ENCODE measurements at places on chromosomes 5 and 9.

GRCh38 chr5:58628626-58629025, 45.8 kb downstream of the RAB3C start:
- DNase-seq: no peak

- no peak for DNase-seq
Measured at GRCh38 chr5:155833287-155833686, 493.7 kb upstream of the SGCD start.

GRCh38 chr9:98973171-98973570, 29.5 kb downstream of the COL15A1 start:
- DNase-seq: no peak

DNA sequence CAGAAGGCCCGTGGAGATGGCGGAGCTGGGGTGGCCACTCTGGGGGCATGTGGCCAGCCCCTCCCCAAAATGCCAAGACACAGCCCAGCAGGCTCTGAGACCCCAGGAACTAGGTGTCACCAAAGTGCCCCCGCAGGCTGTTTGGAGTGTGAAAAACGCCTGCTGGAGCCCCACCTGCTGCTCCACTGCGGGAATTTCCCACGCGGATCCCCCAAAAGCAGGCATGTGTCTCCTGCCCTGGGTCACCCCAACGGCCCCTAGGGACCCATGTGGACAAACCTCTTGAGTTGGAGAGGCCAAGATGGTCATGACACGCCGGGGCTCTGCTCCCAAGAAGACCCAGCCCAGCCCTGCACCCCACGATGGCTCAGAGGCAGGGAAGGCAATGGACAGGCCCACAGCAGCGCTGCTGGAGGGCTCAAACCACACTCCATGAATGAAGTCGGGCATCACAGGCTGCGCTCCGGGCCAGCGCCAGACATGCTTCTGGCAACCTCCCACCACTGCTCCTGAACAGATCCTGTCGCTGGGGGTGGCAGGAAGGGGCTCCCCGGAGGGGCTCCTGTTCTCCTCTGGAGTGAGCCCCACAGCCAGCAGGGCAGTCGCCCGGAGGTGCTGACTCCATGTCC, 15.3 kb downstream of the NOTCH1 start:
- DNase-seq: no peak

- DNase-seq: no peak
Measured at GRCh38 chr9:97737429-97737828, 40.3 kb upstream of the XPA start.

DNA sequence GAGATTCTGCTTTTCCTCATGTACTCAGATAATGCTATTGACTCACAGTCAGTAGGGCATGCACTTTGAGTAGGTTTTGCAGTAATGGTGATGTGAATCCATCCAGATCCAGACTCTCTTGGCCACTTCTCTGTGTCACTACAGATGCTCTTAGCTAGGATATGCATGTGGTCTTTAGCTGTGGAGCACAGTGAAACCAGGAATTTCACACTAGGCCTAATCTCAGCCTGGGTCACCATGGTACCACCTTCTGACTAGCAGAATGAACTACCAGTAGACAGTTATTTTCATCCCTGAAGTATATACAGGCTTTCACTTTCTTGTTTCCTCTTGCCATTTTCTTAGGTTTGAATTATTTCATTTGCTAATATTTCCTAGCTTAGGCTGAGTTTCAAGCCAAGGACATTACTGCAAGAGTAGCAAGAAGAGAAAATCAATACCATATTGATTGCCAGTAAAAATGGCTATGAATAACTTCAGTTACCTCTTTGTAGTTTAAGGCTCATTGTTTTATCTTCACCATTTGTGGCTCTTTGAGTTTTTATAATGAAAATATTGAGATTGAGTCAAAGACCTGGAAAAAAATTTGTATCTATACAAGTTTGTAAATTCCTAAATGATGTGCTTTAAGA, 28.4 kb upstream of the CSNK1G3 start:
- no peak for DNase-seq

DNA sequence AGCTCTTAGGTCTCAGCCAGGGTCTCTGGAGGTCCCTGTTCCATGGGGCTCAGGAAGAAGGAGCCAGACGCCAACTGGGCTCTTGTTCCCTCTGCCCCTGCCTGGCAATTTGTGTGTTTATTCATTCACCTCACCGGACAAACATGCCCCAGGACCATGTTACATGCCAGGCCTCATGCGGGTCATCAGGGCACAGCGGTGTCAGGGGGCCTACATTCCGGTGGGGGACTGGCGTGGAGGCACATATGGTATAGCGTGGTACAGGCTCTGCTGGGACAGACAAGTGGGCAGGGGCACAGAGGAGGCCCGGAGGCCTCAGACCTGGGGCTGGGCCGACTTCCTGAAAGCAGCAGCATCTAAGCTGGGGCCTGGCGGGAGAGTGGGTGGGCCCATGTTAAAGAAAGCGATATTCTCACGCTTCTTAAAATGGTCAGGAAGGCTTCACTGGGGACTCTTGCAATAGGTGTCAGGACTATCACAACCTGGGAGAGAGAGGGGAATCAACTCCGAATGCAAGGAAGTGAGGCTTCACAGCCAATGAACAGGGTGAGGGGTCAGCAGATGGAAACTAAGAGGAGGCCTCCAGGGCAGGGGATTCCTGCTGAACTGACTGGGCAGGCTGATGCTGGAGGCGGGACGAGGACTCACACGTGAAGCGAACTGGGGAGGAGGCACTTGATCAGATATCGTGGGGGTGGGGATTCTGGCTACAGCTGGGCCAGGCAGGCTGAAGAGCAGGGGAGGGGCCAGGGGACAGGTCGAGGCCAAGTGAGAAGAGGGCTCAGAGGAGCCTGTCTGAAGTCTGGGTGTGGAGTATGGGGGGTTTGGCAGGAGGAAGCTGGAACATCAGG, 41.9 kb downstream of the NCS1 start:
- DNase-seq: no peak

GRCh38 chr5:163190784-163191183, 246.6 kb upstream of the CCNG1 start:
- no peak for DNase-seq

DNA sequence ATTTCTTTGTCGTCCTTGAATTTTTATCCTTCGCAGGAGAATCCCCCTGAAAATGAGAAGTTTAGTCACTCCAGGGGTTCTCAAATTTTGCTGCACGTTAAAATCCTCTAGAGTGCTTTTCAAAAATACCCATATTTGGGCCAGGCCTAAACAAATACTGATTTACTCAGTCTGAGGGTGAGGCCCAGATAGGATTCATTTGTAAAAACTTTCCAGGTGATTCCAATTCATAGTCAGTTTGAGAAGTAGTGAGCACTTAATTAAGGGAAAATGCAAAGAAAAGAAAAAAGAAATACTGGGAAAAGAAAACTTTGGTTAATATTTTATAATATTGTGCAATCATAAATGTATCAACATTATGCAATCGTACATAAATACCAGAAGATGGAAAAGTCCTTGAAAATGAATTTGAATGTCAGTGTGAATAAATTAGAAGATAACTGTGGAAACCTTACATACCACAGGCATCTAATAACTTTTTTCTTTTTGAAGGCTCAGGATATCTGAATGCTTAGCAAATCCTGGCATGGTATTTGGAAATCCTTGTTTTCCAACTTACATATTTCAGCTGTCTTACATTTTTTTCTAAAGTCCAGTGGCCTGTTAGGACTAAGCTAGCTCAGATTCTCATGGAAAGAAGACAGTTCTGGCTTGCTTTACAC, 116.5 kb upstream of the DAPK1 start:
- no peak for DNase-seq

GRCh38 chr5:153793699-153794098, 245.0 kb downstream of the FAM114A2 start:
- no peak for DNase-seq

DNA sequence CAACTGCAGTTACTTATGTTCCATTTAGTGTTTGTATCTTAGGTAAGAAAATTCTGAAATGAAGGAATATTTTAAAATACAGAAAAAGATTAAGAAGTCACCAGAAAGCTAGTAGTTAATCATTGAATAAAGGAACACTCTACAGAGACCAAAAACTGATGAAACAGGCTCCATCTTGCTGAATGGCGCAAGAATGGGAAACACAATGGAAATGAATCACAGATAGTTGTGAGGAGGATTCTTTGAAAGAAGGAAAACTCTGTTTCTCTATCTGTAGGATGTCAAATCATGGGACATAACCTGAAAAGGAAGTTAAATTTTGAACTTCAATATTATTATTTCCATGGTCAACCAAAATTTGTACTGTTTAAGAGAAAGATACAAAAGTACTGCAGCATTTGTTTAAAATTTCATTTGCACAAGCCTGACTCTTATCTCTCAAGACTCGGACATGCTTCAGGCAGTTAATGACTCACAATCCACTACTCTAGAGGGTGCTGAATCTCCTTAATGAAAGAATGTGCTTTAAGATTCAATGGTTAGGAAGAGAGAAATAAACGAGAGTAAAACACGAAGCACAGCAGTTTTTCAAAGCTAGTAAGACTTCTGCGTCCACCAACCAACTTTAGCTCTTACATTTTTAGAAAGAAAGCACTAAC, 1064.4 kb upstream of the DMAC1 start:
- no peak for DNase-seq

DNA sequence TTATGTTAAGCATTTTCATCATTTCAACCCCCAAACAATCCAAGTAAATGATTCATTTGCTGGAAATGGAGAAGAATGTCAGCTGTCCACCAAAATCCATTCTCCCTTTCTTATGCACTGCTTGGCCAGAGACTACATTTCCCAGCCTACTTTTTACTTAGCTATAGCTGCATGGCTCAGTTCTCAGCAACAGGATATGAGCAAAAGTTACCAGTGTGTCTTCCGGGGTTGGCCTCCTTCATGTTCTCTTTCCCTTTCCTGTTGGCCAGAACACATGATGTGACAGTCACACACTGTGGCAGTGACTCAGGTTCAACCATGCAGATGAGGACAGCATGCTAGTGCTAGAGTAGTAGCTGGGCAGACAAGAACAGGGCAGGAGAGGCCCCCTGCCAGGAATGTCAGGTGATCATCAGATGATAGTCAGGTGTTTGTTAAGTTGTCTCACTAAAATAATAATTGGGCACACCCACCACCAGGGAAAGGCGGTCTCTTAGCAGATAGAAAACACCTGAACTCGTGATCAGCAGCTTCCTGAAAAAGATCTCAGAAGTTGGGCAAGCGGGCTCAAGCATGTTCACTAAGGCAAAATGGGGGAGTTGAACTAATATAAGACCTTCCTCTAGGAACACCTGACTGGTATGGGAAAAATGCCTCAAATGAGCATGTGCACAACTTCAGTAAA, 12.2 kb downstream of the GPR150 start:
- no peak for DNase-seq

- DNase-seq: no peak
Measured at GRCh38 chr9:34716711-34717110, 6.8 kb upstream of the CCL21 start.
